ENCODE measurements at places on chromosomes 16 and 17.

GRCh38 chr17:4176808-4177472 lies 33.9 kb downstream of the CYB5D2 start:
- DNase-seq: no peak

- no peak for DNase-seq
Measured at GRCh38 chr16:49738832-49739231, 117.1 kb downstream of the ZNF423 start.

- DNase-seq: no peak
Measured at GRCh38 chr16:48734220-48734619, 124.2 kb upstream of the N4BP1 start.

GRCh38 chr16:87108941-87109340 lies 208.3 kb downstream of the C16orf95 start:
- DNase-seq: no peak
